Dermis microvascular lymphatic vessel endothelial cell (primary cell): ENCODE measurements at places on chromosomes 12 and 14. TPM values are rescaled to one million over a fixed set of nuclear protein-coding genes. Genes with fewer than 3 reads are reported as not detected.

GRCh38 chr12:67506739-67507138, 141.8 kb upstream of the DYRK2 start:
- DNase-seq, result no peak

DNA sequence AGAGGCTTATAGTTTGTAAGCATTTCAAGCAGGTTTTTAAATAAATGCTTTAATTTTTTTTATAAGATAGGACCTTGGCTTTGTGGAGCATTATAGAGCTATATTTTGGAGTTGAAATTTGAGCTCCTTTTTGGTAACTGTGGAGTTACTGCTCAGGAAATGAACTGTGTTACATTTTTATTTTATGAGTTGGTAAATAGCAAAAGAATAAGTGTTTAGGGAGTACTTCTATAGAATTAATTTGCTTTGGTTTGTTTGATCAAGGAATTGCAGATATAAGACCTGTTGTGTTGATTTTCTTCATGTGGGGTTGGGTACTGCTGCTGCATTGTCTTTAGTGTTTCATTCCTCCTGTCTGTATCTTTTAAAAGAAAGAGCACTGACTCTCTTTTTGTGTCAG, 3.5 kb downstream of the ATP2A2 start:
- DNase-seq, result no peak

- DNase-seq, result no peak
Observed at GRCh38 chr14:54669721-54670561, 103.0 kb downstream of the SAMD4A start.

DNA sequence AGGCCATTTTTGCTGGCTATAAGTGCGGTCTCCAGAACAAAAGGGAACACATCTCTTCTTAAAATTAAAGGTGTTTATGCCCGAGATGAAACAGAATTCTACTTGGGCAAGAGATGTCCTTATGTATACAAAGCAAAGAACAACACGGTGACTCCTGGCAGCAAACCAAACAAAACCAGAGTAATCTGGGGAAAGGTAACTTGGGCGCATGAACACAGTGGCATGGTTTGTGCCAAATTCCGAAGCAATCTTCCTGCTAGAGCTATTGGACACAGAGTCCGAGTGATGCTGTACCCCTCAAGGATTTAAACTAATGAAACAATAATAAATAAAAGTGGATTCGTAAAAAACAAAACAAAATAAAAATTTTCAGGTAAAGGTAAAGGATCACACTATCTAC, 33.4 kb downstream of the PKP2 start:
- no peak for DNase-seq

GRCh38 chr12:113479590-113480335, 8.1 kb upstream of the LHX5 start:
- peak; percentile 4 for DNase-seq

GRCh38 chr14:72652179-72652578, 241.7 kb downstream of the DPF3 start:
- DNase-seq, result no peak

DNA sequence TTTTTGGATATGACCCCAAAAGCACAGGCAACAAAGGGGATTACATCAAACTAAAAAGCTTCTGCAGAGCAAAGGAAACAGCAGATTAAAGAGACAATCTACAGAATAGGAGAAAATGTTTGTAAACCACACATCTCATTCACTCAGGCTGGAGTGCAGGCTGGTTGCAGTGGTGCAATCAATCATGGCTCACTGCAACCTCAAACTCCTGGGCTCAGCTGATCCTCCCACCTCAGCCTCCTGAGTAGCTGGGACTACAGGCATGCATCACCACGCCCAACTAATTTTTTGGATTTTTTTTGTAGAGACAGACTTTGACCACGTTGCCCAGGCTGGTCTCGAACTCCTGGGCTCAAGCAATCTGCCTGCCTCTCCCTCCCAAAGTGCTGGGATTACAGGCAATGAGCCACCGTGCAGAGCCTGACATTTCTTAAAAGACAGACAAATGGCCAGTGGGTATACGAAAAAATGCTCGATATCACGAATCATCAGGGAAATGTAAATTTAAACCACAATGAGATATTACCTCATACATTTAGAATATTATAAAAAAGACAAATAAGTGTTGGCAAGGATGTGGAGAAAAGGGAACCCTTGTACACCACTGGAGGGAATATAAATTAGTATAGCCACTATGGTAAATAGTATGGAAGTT, 9.8 kb downstream of the NCKAP5L start:
- DNase-seq, result no peak

- no peak for DNase-seq
Observed at GRCh38 chr12:123092866-123093265, 58.0 kb downstream of the PITPNM2 start.

- no peak for DNase-seq
Observed at GRCh38 chr14:102066041-102066451, 20.8 kb downstream of the HSP90AA1 start.

GRCh38 chr12:123896767-123897166, 75.9 kb downstream of the CCDC92 start:
- DNase-seq, result no peak

The EMP1 gene
- 101 and 103 TPM in 2 replicates for total RNA-seq

The IL26 gene
- total RNA-seq, result not detected in 2 replicates

The OTX2 gene
- total RNA-seq, result not detected in 2 replicates

The PKP2 gene
- total RNA-seq, result 1.3 and 4.0 TPM in 2 replicates

The PIWIL1 gene
- under 0.01 TPM in 1 of 2 replicates, not detected in the other for total RNA-seq

The ART4 gene
- total RNA-seq, result 74.8 and 91.9 TPM in 2 replicates

The PRKAB1 gene
- 11.4 and 21.6 TPM in 2 replicates for total RNA-seq

The HELB gene
- 0.77 and 1.0 TPM in 2 replicates for total RNA-seq
